ENCODE measurements at places on chromosomes 3 and 15.

GRCh38 chr3:128036119-128036518 is 16.1 kb upstream of the SEC61A1 start:
- no peak for DNase-seq

DNA sequence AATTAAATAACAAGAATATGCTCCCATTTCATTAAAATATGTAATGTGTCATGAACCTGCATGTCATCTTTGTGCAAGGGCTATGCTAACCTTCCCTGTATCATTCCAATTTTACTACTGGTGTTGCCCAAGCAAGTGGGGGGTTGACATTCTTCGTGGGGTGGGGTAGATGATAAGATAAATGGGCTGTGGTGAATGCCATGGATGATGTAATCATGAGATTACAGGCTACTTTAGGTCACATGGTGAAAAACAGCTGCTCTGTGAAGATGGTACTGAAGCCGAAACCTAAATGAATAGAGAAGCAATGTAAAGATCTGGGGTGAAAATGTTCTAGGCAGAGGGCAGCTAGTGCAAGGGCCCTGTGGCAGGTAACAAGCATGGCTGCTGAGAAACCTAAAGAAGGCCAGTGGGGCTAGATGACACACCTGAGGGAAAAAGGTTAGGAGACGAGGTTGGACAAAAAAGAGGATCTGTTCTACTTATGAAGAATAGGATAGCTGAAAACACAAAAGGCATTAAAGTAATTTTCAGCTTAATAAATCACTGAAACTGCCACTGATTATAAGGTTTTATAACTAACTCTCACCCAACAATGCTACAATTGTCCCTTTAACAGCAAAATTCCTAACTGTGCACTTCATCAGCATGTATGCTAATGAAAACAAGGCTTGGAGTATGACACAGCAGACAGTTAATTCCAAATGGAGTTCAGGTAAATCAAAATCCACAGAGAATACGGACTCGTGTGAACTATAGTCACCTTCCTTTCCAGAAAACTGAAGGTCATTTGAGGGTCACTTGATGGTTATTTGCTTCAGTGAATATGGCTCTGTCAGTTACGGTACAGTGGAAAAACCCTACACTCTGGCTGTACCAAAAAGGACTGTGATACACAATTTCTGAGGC is 35.0 kb downstream of the MTMR10 start:
- DNase-seq = no peak

DNA sequence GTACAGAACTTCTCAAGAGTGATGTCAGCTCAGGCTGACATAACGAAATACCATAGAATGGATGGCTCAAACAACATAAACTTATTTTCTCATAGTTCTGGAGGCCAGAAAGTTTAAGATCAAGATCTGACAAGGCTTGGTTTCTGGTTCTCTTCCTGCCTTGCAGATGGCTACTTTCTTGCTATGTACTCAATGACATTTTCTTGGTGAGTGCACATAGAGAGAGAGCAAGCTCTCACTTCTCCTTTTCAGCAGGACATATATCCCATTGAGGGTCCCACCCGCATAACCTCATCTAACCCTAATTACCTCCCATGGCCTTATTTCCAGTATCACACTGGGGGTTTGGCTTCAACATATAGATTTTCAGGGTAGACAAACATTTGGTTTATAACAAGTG is 1072.1 kb downstream of the PLOD2 start:
- no peak for DNase-seq

GRCh38 chr3:122609798-122610559 is 32.5 kb downstream of the PARP15 start:
- DNase-seq = peak; percentile 97

DNA sequence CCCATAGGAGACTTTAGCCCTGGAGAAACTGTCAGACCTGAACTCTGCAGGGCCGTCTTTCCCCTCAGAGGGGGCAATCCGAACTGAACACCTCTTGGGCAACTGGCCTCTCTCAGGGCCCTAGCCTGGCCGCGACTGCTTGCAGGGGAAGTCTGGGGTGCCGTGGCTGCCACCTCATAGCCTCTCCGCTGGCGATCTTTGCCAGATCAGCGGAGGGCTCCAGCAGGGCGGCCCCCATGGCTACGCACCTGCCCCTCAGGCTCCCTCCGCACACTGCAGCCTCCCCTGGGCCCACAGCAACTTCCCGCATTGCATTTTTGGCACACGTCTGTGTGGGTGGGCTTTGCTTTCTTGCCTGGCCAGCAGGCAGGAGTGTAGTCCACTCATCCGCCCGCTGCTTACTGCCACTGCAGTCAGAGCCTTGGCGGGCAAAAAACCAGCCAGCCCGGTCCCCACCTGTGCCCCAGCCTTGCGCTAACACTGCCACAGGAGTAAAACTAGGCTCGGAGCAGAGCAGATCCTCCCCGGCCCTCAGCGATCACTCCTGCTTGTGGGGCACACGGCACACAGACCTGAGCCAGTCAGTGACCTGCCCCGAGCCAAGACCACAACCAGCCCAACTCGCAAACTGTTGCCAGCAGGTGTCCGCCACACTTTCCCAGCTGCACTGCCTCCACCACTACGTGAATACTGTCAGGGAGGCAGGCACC is 266.8 kb upstream of the CBLB start:
- no peak for DNase-seq

DNA sequence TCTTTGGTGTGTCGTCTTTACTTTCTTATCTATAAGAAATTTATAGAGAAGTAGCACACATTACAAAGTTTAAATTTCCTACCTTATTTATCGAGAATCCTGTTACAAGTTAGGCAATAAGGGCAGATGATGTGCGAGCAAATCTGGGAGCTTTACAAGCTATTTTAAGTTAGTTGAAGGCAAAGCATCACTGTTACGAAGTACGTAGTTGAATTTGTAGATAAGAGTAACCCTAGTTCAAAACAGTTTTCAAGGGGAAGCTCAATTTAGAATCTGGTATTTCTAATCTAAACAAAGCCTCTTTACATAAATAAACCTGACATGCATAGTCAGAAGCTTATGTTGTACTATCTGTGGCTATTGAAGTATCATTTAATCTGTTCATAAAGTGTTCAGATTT is 8.4 kb downstream of the KBTBD8 start:
- DNase-seq = no peak

GRCh38 chr3:42685891-42686820 is 819 bp downstream of the KLHL40 start:
- no peak for DNase-seq

- no peak for DNase-seq
Observed at GRCh38 chr15:94610485-94610884, 379.1 kb downstream of the MCTP2 start.

GRCh38 chr15:95208071-95208470 is 976.7 kb downstream of the MCTP2 start:
- DNase-seq = no peak

GRCh38 chr3:65824166-65824565 is 214.6 kb downstream of the MAGI1 start:
- no peak for DNase-seq

- no peak for DNase-seq
Observed at GRCh38 chr3:70231266-70231701, 81.2 kb downstream of the MDFIC2 start.

DNA sequence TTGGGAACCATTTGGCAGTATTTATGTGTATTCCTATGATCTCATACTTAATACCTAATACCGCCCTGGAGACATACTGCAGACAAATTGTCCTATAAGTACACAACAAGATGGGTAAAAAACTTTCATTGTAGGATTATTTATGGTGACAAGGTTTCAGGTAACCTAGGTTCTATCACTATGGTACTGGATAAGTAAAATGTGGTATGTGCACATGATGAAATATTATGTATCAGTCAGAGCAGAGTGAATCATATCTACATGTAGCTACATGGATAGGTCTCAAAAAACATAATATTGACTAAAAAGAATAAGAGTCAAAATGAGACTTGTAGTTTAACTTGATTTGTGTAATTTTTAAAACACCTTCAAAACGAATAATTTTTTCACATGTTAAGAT is 147.8 kb downstream of the LEKR1 start:
- DNase-seq = no peak

DNA sequence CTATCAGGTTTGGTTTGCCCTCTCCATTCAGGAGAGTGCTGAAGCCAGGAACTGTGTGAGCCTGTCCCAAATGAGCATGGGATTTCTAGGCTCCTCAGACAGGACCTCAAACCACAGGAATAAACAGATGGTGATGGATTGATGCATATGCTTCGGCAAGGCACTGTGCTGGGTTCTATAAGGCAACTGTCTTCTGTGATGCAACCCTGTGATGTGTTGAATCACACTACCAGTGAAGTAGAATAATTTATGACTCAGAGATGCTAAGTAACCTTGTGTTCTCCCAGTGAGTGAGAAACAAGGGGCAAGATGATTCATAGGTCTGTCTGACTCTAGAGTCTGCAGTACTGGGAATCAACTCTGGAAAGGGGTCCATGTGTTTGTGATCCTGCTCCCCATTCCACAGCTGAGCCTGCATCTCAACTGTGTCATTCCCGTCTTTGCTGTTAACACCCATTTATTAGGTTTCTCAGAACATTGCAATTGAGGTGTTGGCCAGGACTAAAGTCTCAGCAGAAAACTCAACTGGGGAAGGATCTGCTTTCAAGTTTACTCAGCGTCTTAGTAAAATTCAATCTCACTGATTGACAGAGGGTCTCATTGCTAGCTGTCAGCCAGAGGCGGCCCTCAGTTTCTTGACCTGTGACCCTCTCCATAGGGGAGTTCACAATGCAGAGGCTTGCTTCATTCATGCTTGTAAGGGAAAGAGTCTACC is 510.1 kb upstream of the CFAP20DC start:
- peak; percentile 87 for DNase-seq

- no peak for DNase-seq
Observed at GRCh38 chr3:14803981-14804834, 14.6 kb upstream of the FGD5 start.

- no peak for DNase-seq
Observed at GRCh38 chr3:153911116-153911515, 210.1 kb upstream of the ARHGEF26 start.
